ENCODE measurements at places on chromosomes 5 and 9.

DNA sequence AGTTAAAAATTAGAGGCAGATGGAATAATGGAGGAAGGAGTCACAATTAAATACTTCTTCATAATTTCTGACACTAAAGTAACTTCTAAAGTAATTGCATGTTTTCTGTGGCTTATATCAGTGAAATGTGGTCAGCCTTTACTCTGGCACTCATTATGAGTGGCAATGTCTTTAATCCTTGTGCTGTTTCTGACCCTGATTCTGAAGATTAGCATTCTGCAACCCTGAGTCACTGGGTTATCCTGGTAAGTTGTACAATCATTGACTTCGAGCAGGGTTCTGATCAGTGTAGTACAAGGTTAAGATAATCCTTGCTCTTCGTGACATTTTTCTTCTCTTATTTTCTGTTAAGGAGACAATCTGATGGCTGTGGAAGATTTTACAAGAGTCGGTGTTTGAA, 379.4 kb upstream of the RORB start:
- no peak for DNase-seq

- no peak for DNase-seq
Observed at GRCh38 chr9:74610523-74611061, 113.5 kb downstream of the RORB start.

DNA sequence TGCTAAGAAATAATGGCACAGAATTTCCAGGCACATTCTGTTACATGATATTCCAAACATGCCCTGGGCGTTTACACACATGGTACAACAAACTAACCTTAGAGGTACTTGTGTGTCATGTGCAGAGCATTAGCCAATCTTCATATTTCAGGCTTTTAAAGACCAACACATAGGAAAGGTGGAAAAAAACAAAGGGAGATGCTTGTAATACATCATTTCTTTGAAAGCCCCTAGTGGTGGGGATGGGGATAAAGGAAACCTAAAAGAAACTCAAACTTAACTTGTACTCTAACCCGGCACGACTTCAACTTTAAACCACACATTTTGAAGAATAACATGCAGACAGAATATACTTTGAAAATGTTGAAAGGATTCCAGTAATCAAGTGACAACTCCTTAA, 133.6 kb downstream of the PTPRD start:
- no peak for DNase-seq

- DNase-seq, result no peak
Observed at GRCh38 chr9:96085491-96086143, 210.1 kb downstream of the ERCC6L2 start.

- DNase-seq, result no peak
Observed at GRCh38 chr9:137800196-137801022, 77.2 kb upstream of the CACNA1B start.

- DNase-seq, result no peak
Observed at GRCh38 chr5:139273322-139273571, 20.3 kb upstream of the MATR3 start.

- DNase-seq, result no peak
Observed at GRCh38 chr5:172872997-172873491, 39.0 kb downstream of the ERGIC1 start.

DNA sequence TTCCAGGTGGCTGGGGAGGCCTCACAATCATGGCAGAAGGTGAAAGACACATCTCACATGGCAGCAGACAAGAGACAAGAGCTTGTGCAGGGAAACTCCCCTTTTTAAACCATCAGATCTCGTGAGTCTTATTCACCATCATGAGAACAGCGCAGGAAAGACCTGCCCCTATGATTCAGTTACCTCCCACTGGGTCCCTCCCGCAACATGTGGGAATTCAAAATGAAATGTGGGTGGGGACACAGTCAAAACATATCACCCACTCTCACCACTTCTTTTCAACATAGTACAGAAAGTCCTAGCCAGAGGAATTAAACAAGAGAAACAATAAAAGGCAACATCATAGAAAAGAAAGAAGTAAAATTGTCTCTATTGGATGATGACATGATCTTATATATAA, 223.4 kb upstream of the SLC24A2 start:
- no peak for DNase-seq

DNA sequence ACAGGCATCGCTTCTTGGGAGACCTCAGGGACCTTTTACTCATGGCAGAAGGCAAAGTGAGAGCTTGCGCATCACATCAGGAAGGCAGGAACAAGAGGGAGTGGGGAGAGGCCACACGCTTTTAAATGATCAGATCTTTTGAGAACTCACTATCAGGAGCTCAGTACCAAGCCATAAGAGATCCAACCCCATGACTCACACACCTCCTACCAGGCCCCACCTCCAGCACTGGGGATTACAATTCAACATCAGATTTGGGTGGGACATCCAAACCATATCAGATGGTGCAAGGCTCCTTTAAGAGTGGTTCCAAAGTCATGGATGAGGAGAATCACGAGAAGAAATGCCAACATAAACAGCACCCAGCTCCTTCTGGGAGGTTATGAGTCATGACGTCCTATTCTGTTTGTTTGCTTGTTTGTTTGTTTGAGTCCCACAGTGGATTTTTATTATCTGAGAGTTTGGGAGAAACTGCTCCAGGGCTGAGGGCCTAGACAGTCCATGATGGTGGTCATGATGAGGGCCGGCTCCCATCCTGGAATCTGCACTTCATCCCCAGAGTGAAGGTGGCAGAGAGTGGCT, 453.5 kb downstream of the GADD45G start:
- DNase-seq, result no peak

GRCh38 chr5:146078566-146078965, 26.8 kb downstream of the PLAC8L1 start:
- DNase-seq, result no peak

DNA sequence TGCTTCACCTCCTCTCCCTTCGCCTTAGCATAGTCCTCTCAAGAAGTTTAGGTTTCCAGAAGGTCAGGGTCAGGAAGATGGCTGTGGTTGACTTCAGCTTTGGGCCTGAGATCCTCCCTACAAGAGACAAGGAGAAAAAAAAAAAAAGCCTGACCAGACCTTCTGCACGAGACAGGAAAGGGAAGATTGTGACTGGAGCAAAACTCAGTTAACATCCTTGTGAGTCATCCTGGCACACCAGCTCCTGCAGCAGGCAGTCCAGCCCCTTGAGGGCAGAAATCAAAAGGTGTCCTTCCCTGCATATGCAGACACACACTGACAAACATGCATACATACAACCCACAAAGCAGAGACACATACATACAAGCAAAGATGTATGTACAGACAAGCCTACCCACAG, 18.0 kb upstream of the ENHO start:
- DNase-seq, result no peak

GRCh38 chr5:82277613-82277986, 554 bp downstream of the RPS23 start:
- DNase-seq, result no peak

GRCh38 chr5:137566118-137566541, 67.0 kb upstream of the SPOCK1 start:
- DNase-seq, result no peak

- no peak for DNase-seq
Observed at GRCh38 chr5:117207088-117207668, 632.6 kb upstream of the SEMA6A start.

DNA sequence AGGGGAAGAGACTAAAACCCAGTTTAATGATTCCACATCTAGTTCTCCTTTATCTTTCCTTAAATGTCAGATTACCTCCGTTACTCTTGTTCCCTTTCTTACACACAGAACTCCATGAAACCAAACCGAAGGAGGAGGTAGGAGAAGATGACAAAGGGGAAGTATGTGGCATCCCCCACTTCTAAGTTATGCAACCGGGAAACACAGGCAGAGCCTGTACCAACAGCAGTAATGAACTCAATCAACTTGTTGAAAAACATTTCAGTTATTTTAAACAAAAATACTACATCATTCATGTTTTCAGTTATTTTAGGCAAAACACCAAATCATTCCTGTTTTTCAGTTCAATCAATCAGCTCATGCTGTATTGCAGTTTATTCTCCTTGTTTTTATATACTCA, 101.8 kb downstream of the PCSK1 start:
- no peak for DNase-seq

DNA sequence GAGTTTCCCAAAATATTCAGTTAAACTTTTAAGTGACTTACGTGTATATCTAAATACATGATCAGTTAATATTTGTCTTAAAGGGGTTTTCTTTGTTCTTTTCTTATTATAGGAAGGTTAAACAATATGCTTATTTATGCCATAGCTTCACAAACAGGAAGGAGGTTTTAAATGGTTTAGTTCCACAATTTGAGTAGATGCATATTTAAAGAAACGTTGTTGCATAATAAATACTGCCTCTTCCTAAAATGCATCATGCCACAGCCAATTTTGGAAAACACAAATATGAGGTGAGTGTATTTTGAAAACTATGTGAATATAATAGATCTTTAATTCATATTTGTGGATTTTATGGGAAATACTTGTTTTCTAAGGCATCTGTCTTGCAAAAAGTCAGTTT, 2.5 kb upstream of the ADRB2 start:
- DNase-seq, result no peak

DNA sequence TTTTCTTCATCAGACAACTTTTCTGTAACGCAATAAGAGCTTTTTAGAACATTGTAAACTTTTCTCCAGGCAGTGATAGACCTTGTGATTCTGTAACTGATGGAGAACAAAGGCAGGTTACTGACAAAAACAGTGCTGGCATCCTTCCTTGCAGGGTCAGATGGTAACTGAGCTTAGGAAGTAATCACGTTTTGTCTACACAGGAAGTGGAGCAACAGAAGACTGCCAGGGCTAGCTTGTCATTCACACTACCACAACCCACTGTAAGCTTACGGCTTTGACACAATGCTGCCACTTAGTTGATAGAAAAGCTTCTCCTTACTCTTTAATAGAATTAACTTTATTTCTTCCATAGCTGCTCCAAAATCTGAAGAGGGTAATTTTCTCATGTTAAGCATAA, 46.8 kb downstream of the FBN2 start:
- DNase-seq, result no peak

GRCh38 chr5:172437445-172438318, 16.6 kb downstream of the SH3PXD2B start:
- no peak for DNase-seq

DNA sequence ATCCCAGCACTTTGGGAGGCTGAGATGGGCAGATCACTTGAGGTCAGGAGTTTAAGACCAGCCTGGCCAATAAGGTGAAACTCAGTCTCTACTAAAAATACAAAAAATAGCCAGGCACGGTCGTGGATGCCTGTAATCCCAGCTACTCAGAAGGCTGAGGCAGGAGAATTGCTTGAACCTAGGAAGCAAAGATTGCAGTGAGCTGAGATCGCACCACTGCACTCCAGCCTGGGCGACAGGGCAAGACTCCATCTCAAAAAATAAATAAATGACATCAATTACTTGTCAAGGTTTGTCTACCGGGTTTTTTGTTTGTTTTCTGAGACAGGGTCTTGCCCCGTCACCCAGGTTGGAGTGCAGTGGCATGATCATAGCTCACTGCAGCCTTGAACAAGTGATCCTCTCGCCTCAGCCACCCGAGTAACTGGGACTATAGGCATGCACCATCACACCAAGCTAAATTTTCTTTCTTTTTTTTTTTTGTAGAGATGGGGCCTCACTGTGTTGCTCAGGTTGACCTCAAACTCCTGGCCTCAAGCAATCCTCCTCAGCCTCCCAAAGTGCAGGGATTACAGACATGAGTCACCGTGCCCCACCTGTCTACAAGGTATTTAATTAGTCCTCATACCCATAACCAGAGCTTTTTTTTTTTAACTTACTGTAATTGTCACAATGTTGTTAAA, 64.9 kb downstream of the SUSD1 start:
- no peak for DNase-seq

DNA sequence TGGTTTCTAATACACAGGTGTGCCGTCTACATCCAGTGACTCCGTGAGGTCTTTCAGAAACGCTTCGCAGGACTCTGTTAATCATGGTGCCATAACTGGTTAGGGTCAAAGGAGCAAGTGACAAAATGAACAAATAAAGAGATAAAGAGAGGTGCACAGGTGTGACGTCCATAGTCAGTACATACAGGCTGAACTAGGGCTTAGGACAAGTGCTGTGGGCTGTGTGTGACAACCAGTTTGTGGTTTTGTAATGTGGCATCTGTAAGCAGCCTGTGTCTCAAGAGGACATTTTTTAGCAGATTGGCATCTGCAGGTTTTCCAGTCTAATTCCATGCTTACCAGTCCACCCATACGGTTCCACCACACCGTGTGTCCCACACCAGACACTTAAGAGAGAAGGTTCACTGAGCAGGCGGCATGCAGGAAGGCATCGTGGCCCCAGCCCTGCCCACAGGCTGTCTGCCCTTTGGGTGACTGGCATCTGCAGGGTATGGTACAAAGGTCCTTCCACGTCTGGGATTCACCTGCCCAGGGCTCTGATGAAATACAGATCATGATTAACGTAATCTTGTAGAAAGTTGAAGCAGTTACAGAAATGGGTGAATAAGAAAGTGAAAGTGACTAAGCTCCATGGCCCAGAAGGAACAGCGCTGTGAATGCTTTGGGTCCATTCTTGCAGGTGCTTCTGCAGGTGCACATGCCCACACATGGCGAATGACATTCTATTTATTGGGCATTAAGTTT, 26.9 kb downstream of the SRD5A1 start:
- no peak for DNase-seq

GRCh38 chr9:21854594-21854993, 52.2 kb downstream of the MTAP start:
- DNase-seq, result no peak

GRCh38 chr5:80411589-80412219, 3.8 kb downstream of the ZFYVE16 start:
- no peak for DNase-seq

GRCh38 chr5:122346897-122347581, 35.0 kb downstream of the SNCAIP start:
- DNase-seq, result no peak

DNA sequence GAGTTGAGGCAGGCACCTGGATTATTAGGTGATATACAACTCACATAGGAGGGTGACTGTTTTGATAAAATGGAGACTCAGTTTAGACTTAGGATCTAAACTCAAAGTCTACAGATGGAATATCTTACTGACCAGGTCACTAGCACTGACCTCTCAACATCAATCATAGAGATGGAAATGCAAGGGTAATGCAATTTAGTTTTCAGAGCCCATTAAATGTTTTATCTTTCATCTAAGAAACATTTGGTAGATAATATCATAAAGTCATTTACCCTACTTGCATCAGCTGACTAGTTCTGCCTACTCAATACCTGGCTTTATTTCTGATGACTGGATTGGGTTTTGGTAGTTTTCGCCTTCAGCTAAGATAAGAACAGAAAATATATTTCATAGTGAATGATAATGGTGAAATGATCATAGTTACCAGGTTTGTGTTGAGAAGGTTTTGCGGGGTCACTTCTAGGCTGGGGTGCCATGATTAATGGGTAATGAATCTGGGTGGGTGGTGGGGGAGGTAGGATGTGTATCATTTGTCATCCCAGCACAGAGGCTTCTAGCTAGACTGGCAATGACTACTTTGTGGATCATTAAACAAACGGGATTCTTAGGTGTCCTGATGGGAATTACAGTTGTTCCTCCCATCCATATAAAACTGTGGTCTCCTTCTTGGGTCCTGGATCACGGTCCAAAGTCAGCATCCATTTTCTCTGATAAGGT, 173.4 kb downstream of the PPP2R2B start:
- DNase-seq, result no peak

GRCh38 chr9:111872886-111873285, 23.7 kb upstream of the UGCG start:
- no peak for DNase-seq
